Kasumi-1 (cell line): ENCODE measurements at places on chromosomes 2 and 18.
A peak's percentile ranks its signal among the peaks of the same experiment; 100 is the strongest.

DNA sequence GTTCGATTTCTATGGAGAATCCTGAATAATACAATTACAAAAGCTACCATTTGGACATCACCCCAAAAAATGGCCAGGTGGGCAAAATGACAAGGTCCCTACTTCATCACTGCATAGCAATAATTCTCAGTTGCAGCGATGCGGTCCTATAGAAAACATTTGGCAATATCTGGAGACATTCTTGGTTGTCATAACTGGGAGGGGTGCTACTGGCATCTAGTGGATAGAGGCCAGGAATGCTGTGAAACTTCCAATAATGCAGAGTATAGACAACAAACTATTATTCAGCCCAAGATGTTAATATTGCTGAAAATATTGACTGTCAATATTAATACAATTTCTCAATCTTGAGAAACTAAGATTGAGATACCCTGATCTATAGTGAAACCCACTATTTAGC is 637.8 kb upstream of the PKDCC start:
- no peak for DNase-seq

DNA sequence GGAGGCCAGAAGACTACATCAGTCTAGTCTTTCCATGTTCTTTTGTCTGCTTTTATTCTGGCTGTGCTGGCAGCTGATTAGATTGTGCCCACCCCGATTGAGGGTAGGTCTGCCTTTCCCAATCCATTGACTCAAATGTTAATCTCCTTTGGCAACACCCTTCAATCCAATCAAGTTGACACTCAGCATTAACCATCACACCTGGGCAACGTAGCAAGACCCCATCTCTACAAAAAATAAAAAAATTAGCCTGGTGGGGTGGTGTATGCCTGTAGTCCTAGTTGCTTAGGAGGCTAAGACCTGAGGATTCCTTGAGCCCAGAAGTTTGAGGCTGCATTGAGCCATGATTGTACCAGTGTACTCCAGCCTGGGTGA is 33.5 kb downstream of the EML4 start:
- no peak for DNase-seq

GRCh38 chr2:176118601-176119339 is 2.2 kb downstream of the HOXD10 start:
- DNase-seq: peak; percentile 84

GRCh38 chr18:71846716-71847115 is 697.4 kb downstream of the CBLN2 start:
- no peak for DNase-seq

DNA sequence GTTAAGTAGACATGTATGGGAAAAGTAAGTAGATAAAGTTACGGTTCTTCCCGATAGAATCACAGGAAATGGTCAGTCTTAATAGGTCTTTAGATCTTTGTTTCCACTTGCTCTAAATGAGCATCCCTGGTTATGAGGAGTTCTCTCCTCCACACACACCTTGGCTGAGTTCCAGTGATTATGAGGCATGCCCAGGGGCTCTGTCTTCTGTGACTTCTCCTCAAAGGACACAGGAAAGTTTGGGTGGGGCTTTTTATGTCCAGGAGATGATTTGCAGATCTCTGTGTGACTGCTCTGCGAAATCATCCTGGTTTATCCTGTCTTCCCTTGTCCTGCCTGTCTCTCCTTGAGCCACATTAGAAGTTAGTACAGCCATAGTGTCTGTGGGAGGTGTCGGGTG is 83.9 kb upstream of the EML6 start:
- DNase-seq: no peak

DNA sequence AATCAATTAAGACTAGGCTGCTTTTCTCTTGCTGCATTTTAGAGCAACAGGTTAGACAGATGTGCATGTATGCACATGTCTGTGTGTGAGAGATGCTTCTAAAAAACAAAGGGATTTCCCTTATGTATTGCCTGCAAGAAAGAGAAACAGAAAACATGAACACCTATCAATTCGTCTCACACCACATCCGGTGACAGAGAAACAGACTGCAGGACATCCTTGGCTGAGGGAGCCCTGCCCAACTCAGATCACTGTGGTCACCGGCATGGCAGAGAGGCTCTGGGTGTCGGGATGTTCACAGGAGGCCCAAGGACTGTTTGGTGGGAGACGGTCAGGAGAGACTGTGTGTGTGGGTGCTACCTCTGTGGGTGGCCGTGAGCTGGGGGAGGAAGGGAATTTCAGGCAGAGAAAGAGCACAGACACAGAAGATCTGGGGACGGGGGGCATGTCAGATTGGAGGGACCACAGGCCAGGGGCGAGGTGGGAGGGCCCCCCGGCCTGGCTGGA is 24.9 kb downstream of the FHL2 start:
- DNase-seq: no peak
